ENCODE measurements at places on chromosomes 1 and 21. TPM values are rescaled to one million over a fixed set of nuclear protein-coding genes. Genes with fewer than 3 reads are reported as not detected.

Gene CNKSR1
- total RNA-seq: not detected

Gene TMEM51
- total RNA-seq: 11.9 TPM

Gene TMEM81
- total RNA-seq: 0.60 TPM

Gene CNR2
- total RNA-seq: not detected

Gene KRTAP19-1
- not detected for total RNA-seq

Gene JAM2
- 0.79 TPM for total RNA-seq

Gene SUCO
- 16.0 TPM for total RNA-seq

Gene EFNA1
- total RNA-seq: 33.2 TPM

Gene OR10J5
- total RNA-seq: not detected

Gene ADAMTS5
- total RNA-seq: 0.05 TPM

Gene PLXNA2
- 123 TPM for total RNA-seq

Gene ZNF593
- total RNA-seq: 57.4 TPM

Gene BGLAP
- total RNA-seq: not detected

Gene POU3F1
- not detected for total RNA-seq

Gene WNT3A
- not detected for total RNA-seq

Gene SHISA4
- 22.5 TPM for total RNA-seq

Gene SLFNL1
- total RNA-seq: 0.07 TPM

Gene TMEM240
- total RNA-seq: 0.69 TPM

Gene SNX7
- total RNA-seq: 44.2 TPM

Gene KANK4
- not detected for total RNA-seq

Gene DPH5
- total RNA-seq: 36.2 TPM

Gene MFSD2A
- total RNA-seq: 3.1 TPM

Gene CDC42BPA
- total RNA-seq: 35.7 TPM

Gene NEXN
- total RNA-seq: 7.0 TPM

Gene AKNAD1
- not detected for total RNA-seq

Gene AGTRAP
- total RNA-seq: 59.8 TPM

Gene CLIC4
- total RNA-seq: 614 TPM

Gene SLC44A5
- 0.47 TPM for total RNA-seq

Gene OLIG2
- not detected for total RNA-seq

Gene NHLH2
- not detected for total RNA-seq

Gene S100A1
- not detected for total RNA-seq

Gene OR2G6
- not detected for total RNA-seq

Gene GJA5
- 0.59 TPM for total RNA-seq

Gene SLC22A15
- total RNA-seq: not detected

Gene LCE5A
- not detected for total RNA-seq

Gene ZNF678
- 5.0 TPM for total RNA-seq

Gene TRIM67
- not detected for total RNA-seq

Gene WNT9A
- total RNA-seq: 0.20 TPM

Gene HCRTR1
- 0.13 TPM for total RNA-seq

Gene TRAF3IP3
- not detected for total RNA-seq

Gene FAM110D
- total RNA-seq: 4.7 TPM

Gene MORN1
- total RNA-seq: 3.0 TPM

Gene SH3GLB1
- 59.8 TPM for total RNA-seq

Gene OLFML3
- 0.93 TPM for total RNA-seq

Gene FMN2
- total RNA-seq: not detected

Gene YBX1
- total RNA-seq: 770 TPM

Gene PM20D1
- not detected for total RNA-seq

Gene PCAT6
- total RNA-seq: not detected

Gene NSUN4
- 12.7 TPM for total RNA-seq

Gene NECAP2
- 157 TPM for total RNA-seq

Gene KRTAP21-2
- not detected for total RNA-seq

Gene CA6
- not detected for total RNA-seq

Gene PDE4B
- 29.9 TPM for total RNA-seq

Gene TAS1R1
- 0.10 TPM for total RNA-seq

Gene SMCP
- not detected for total RNA-seq

Gene HSD3B2
- not detected for total RNA-seq

Gene NCMAP
- total RNA-seq: not detected

Gene EPRS1
- total RNA-seq: 85.5 TPM

Measured in mammary microvascular endothelial cell (primary cell).